Progenitor cell of endocrine pancreas (in vitro differentiated cells): ENCODE measurements at places on chromosomes 7 and 10.

GRCh38 chr7:11540271-11540761, 291.7 kb downstream of the THSD7A start:
- DNase-seq: no peak

- DNase-seq: no peak
Observed at GRCh38 chr7:4715410-4715776, 33.3 kb downstream of the FOXK1 start.

- DNase-seq: no peak
Observed at GRCh38 chr10:73406846-73407245, 7.0 kb downstream of the ANXA7 start.

GRCh38 chr7:137694405-137694804, 152.4 kb downstream of the DGKI start:
- DNase-seq: no peak

DNA sequence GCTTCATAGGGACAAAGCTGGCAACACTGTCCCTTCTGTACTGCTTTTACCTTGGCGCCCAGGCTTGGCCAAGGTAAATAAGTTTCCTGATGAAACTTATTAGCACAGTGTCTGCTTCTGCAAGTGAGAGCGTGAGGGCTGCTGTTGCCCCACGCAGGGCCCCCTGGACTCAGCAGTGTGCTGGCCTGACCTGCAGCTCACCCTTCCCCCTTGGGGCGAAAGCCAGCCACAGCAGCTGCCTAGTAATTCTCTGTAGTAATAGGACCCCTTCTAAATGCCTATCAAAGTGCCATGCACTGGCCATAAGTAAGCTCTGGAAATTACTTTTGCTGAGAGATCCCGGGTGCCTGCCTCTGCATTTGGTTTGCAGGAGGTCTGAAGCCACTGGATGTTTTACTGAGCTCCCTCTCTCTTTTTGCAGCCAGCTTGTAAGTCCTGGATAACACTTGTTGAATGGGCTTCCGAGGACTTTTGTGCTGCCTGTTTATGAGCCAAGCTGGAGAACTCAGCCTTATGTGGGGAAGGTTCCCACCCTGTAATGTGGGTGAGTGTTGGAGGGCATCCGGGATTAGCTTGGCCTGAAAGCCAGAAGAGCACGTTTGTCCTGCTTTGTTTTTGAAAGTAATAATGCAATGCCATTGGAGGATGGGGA, 293.9 kb downstream of the C7orf25 start:
- DNase-seq: peak; percentile 18

DNA sequence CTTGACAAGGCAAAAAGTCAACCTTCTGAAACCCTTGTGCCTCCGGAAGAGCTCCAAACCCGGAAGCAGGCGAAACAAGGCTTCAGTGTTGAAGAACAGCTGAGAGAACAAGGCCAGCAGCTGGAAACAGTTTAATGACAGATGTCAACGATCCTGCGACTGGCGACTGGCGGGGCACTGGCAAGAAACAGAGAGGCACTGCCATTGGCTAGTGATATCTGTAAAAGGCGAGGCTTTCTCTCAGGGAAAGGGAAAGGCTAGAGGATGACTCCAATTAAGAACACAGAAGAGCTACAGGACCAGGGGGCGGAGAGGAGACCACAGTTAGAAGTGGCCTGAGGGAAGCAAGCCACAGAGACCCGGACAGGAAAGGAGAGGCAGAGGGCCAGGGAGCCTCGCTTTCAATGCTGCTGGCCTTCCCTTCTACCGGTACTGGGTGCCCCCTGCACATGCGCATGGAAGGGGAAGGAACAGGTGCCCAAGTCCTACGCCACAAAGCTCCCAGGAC, 19.4 kb downstream of the ITGB1 start:
- no peak for DNase-seq

DNA sequence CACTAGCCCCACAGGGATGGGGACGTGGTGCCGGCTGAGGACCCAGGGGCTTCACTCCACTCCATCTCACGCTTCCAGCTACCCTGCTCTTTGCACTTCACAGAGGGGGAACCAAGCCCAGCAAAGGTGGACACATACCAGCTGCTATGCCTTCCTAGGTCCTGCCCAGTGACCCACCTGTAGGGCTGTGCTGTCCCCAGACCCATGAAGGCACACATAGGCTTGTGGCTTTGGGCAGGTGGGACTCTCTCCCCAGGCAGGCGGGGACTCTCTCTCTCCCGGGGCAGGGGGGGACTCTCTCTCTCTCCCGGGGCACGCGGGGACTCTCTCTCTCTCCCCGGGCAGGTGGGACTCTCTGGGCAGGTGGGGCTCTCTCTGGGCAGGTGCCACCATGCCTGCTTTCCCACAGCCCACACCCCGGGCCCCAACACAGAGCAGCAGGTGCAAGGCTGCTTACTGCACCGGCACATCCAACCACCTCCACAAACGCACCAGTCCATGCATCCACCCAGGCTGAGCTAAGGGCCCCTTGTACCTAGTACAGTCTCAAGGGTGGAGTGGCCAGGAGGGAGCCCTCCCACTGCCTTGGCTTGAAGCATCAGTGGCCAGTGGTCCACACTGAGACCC, 13.8 kb upstream of the GPR146 start:
- DNase-seq: no peak

GRCh38 chr7:99579956-99580777, 17.9 kb upstream of the TMEM225B start:
- peak; percentile 72 for DNase-seq

DNA sequence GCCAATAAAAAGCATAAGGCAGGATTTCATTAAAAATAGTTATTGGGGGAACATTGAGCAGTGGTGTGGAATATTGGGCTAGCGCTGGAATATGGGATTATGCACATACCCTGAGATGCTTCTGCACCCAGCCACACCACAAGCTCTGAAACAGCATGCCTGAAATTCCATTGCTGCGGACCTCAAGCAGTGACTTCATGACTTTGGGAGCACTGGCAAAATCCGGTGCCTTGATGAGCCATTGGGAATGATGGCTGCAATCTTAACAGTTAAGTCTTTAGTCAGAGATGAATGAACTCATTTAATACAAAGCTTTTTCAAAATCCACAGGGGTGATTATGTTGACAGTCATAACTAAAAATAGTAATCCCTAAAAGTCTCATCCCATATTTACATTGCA, 274.7 kb upstream of the MTPN start:
- DNase-seq: no peak

DNA sequence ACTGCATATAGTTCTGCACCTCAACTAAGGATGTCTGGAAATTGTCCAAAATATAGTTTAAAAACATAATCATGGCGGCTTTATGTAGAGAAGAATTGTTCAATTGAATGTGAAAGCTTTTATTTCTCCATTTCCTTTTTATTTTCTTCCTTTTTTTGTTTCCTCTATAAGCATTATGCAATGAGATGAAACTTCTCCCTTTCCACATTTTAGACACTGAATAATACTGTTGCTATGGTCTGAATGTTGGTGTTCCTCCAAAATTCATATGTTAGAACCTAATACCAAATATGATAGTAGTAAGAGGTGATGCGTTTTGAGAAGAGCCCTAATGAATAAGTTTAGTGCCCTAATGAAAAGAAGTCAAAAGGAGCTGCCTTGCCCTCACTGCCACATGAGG, 175.0 kb downstream of the RNLS start:
- no peak for DNase-seq

- no peak for DNase-seq
Observed at GRCh38 chr10:98425511-98426352, 10.8 kb upstream of the PYROXD2 start.
